ENCODE measurements at places on chromosomes 2 and 18. TPM values are rescaled to one million over a fixed set of nuclear protein-coding genes. Genes with fewer than 3 reads are reported as not detected.

SPATA3 gene
- not detected for total RNA-seq

FARP2 gene
- total RNA-seq = 68.8 TPM

DNA sequence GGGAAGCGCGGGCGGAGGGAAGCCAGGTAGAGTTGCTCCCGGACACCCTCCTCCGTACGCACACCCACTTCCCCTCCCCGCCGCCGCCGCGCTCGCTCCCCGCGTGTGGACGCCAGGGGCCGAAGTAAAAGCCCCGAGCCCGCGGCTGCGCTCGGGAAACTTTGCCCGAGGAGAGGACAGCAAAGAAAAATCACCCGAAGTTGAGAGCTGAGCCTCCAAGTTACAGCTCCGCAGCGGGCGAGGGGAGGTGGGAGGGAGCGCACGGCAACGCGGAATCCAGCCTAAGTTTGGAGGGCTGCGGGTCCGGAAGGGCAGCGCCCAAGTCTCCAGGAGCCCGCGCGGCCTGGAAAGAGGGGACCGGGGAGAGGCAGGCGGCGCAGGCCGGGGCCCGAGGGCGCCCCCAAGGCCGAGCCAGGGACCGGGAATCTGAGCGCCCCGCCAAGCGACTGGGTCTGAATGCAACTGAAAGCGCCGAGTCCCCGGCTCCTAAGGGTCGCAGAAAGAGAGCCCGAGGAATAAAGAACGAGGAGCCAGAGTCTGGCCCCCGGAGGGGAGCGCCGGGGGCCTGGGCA is 706 bp upstream of the BCL11A start:
- DNase-seq = peak; percentile 26

GRCh38 chr18:62611453-62612288 is 88.8 kb downstream of the ZCCHC2 start:
- no peak for DNase-seq

Measured in mucosa of gallbladder (tissue), 1 donor.